ENCODE measurements at places on chromosomes 16 and 17. TPM values are rescaled to one million over a fixed set of nuclear protein-coding genes. Genes with fewer than 3 reads are reported as not detected.

- no peak for DNase-seq
Observed at GRCh38 chr16:62863139-62863538, 826.9 kb upstream of the CDH8 start.

DNA sequence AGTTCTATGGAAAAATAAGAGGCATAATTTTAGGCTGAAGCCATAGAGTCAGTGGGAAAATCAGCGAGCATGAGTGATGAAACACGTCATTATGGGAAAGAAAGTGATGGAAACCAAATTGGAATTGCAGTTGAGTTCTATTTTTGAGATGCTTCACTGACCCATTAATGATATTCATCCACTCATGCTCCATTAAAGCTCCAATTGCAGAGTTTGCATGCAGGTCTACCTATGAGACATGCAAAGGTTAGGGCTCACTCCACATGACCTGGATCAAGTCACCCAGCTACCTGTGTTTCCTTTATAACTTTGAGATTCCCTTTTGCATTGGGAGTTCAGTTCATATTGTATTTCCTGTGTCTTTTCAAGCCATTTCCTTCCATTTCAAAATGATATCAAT is 8.0 kb upstream of the KRTAP2-4 start:
- DNase-seq, result no peak

DNA sequence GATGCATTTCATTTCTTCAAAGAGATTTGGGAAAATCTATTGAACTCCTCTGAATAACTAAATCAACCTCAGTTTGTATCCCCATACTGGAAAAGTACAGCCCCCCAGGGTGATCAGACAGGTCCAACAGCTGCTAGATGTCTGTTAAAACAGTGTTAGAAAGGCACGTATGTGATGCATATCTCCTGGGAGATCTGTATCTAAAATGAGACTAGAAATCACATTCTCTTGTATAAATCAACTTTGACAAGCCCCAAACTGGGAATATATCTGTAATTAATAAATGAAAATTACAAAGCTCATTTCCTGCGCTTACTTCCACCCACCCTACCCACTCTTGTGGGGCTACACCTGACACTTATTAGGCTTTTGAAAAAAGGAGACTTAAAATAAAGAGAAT is 3.8 kb upstream of the KIF2B start:
- DNase-seq, result no peak

DNA sequence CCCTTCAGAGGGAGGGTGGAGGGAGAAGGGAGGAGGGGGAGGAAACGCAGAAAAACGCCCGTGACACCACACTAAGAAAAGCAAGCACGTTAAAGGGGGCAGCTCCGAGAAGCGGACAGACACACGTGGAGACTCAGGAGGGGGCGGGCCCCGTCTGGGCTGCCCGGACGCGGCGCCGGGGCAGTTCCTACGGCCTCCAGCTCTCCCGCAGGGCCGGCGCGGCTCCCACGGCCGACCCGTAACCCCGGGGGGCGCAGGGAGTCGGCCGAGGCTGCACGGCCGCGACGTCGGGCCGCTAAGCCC is 362 bp downstream of the KLHDC4 start:
- DNase-seq, result no peak

DNA sequence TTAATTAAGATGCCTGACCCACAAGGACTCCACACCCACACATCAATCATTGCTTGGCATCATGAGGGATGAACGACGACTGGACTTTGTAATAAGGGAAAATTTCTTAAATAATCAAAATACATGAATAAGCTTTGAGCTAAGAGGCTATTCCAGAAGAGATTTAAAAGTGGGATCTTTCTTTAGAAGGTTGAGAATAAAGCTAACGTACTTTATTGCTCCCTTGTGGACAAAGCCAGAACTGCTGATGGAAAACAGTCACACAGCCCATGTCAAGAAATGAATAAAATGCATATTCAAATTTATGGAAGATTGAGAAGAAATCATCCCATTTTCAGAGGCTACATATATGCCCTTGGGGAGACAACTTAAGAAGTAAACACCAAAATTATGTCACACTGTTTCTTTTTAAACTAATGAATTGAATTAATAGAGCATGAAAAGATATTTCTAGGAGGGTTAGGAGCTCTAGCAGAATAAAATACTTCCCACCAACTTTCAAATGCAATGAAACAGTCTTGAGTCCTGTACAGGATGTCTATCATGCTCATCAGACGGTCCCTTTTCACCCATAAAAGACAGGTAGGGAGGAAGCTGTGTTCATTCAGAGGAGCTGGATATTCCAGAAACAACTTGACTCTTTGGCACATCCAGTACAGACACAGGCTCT is 60.2 kb upstream of the PHOSPHO1 start:
- DNase-seq, result peak; percentile 35

Gene CARD14
- 2.2 TPM for polyA plus RNA-seq

Gene CSH2
- polyA plus RNA-seq, result 0.10 TPM

Gene GPS1
- 127 TPM for polyA plus RNA-seq
